ENCODE measurements at places on chromosomes 11 and 22.

DNA sequence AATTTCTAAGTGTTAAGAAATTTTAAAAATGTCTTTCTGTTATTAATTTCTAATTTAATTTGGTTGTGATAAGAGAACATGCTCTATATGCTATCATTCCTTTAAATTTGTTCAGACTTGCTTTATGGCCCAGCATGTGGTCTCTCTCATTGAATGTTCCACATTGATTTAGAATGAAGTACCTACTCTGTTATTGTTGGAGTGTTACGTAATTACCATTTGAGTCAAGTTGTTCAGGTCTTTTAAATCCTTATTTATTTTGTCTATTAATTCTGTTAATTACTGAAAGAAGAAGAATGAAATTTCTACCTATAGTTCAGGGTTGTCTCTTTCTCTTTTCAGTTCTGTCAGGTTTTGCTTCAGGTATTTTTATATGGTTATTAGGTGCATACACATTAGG is 57.0 kb downstream of the PRMT3 start:
- no peak for DNase-seq

- no peak for DNase-seq
These were observed 40.3 kb downstream of the TPBGL start for GRCh38 chr11:75280770-75281468.

GRCh38 chr11:43071338-43071737 is 240.5 kb upstream of the API5 start:
- DNase-seq: no peak

DNA sequence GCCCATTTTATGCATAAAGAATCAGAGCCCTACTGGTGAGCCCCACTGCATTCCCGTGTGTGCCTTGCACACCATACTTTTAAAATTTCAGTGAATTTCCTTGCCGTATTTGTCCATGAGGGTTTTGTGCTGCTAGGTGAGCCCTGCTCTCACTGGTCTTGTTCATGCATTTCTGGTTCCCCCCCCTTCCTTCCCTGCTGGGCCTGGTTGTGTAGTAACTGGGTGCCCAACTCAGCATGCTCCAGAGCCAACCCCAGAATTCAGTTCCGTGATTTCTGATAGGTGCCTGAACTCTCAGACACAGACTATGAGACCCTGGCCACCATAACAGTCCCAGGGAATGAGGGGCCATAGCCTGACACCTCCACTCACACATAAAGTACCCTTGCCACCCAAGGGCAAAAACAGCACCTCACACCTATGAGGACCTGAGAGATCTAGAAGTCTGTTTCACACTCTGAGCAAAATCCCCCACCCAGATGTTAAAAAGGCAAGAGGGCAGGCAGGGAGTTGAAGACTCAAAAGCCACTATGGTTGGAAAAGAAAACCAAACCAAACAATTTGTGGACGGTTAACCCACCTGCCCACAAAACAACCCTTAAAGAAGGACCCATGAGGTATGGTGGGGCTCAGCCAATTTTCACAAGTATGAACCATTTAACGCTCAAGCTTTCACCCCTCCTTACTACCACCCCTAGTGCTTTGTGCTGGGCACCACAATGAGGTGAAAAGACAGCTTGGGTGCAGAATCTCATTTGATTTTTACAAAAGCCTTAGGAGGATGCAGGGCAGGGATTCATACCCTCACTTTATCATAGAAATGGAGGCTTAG is 16.8 kb upstream of the IL10RA start:
- DNase-seq: peak; percentile 50

DNA sequence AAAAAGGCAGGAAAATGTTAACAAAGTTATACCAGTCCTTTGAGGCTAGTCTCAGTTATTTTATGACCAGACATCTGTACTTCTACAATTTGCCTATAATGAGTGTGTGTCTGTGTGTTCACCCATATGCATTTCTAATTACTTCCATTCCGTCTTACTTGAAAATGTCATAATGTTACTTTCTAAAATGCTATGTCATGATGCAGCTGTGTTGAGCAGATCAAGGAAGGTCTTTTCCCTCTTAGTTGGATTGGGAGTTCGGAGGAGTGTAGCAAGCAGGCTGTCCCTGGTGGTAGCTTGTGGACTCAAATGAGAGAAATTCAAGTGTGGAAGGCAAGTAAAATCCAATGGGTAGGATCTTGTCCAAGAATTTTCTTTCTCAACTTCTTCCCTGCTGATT is 3.0 kb downstream of the SNX19 start:
- DNase-seq: no peak

DNA sequence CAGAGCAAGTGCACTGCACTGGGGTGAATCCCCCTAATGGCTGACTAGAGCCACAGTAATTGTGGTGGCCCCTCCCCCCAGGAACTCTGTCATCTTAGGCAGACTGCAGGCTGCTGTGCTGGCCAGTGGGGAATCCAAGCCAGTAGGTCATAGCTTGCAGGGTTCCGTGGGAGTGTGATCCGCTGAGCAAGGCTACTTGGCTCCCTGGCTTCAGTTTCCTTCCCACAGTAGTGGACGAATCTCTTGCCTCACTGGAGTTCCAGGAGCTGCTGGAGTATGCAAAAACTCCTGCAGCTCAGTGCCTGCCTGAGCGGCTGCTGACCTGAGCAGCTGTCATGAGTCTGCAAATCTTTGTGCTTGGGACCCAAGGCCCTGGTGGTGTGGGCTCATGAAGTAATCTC is 13.2 kb downstream of the OOSP3 start:
- no peak for DNase-seq

GRCh38 chr22:35126993-35127392 is 61.0 kb downstream of the ISX start:
- DNase-seq: no peak

DNA sequence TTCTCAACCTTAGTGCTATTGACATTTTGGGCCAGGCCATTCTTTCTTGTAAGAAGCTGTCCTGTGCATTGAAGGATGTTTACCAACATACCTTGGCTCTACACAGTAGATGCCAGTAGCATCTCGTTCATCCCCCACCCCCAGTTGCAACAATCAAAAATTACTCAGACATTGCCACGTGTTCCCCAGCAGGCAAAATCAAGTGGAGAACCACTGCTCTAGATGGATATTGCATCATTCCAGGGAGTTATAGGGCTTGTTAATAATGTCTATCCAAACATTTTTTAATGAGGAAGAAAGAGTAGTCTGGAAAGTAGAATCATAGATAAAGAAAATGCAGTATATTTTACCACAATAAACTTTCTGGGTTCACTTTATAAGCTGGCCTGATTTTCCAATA is 64.1 kb downstream of the PRMT3 start:
- no peak for DNase-seq

- DNase-seq: peak; percentile 27
These were observed at the start of gene SCUBE1 for GRCh38 chr22:43343262-43343669. Gene SCUBE1 (minus strand): TSS chr22:43343372. CDS start chr22:43343261, 111 bp downstream.

GRCh38 chr11:64102005-64102738 is 63.7 kb downstream of the MACROD1 start:
- no peak for DNase-seq

- no peak for DNase-seq
These were observed 6.3 kb downstream of the INPPL1 start for GRCh38 chr11:72230764-72231365.

DNA sequence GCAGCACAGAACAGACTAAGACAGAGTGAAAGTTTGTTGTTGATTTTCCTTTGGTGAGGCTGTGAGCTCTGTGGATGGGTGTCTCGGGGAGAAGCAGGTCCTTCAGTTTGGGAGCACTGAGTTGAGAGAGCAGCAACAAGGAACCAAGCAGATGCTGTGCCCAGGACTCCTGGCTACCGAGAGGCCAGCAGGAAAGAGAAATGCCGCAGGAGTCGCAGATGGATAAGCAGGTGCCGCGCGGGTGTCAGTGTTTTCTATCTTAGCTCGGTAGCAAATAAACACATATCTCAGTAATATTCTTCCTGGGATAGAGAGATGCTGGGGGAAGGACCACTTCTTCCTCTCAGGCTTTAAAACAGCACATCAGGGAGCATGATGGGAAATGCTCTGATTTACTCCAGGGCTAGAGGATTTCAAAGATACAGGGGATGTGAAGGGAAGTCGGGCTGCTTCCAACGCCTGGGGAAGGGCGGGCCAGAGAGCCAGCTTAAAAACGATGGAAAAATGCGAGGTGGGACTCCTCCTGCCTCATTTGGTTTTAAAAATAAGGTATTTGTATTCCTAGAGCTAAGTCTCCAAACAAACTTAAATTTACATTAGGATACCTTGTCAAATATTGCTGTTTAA is 470.7 kb upstream of the B3GAT1 start:
- DNase-seq: no peak

DNA sequence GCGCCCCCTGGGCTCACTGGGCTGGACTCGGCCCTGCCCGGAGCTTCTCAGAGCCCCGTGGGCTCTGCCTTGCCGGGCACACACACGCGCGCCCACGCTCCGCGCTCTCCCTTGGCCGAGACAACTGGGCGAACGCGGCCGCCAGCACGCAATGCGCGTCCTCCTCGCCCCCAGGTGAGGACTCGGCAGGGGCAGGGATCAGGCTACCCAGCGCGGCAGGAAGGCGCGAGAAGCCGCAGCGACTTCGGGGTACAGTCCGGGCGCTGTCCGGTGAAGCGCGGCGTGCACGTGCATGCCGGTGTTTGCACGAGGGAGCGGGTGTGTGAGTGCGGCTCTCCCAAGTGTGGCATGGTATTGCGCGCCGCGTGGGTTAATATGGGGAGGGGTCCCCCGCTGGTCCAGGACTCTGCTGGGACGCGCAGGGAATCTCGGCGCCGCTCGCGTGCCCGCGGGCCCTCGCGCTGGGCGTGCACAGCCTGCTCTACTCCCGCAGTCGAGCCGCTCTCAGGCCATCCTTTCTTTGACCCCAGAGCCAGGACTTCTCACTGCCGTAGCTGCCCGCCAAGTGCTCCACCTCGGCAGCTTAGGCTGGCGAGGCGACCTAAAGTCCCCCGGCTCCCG is 5.4 kb downstream of the WNT7B start:
- no peak for DNase-seq

DNA sequence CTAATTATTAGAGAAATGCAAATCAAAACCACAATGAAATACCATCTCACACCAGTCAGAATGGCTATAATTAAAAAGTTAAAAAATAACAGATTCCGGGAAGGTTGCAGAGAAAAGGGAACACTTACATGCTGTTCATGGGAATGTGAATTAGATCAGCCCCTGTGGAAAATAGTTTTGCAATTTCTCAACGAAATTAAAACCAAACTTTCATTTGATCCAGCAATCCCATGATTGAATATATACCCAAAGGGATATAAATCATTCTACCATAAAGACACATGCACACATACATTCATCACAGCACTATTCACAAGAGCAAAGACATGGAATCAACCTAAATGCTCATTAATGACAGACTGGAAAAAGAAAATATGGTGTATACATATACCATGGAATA is 32.5 kb downstream of the NOX4 start:
- DNase-seq: no peak

Measured in stimulated activated effector memory CD8-positive, alpha-beta T cell treated with anti-CD3 and anti-CD28 coated beads, Interleukin-12 subunit alpha, Interleukin-12 subunit beta, amount 100 ng/mL, for 72 hours (primary cell).